ENCODE measurements at places on chromosomes 5 and 9. TPM values are rescaled to one million over a fixed set of nuclear protein-coding genes. Genes with fewer than 3 reads are reported as not detected.

Gene ADAMTSL2
- 5.8 TPM for total RNA-seq

Gene SLCO6A1
- not detected for total RNA-seq

Gene GFPT2
- 98.0 TPM for total RNA-seq

Gene GLRA1
- total RNA-seq = not detected

Gene C9orf85
- 12.1 TPM for total RNA-seq

Gene MARCHF3
- total RNA-seq = 3.7 TPM

Gene KCNN2
- total RNA-seq = not detected

Gene PTBP3
- total RNA-seq = 21.5 TPM

Gene MEIKIN
- total RNA-seq = not detected

Gene INSL6
- not detected for total RNA-seq

Gene IL13
- total RNA-seq = not detected

Gene SOHLH1
- not detected for total RNA-seq

Gene BTNL8
- not detected for total RNA-seq

Gene TLX3
- not detected for total RNA-seq

Gene MLANA
- total RNA-seq = not detected

Gene FAM221B
- total RNA-seq = not detected

Gene AK8
- 1.4 TPM for total RNA-seq

Gene FOXD4L5
- total RNA-seq = 0.37 TPM
